ACHN (cell line): ENCODE measurements at places on chromosomes 5 and 9.

- no peak for DNase-seq
Measured at GRCh38 chr5:86929123-86929766, 311.5 kb downstream of the COX7C start.

- peak; percentile 40 for DNase-seq
Measured at GRCh38 chr5:130836729-130837649, 328.1 kb downstream of the HINT1 start.

DNA sequence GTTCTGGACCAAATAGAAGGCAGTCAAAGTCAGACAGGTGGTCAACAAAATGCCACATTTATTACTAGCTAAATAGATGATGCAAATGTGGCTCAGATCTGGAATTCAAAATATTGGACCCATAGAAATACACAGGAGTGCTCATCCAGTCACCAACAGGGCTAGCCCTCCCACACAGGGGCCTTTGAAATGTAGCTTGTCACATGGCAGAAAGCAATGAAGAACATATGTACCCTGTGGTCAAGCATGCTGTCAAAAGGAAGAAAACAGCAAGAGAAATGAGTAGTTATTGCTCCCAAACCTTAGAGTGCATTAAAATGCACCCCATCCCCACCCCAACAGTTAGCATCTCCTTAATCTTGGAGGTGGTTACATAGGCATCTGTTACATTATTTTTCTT, 20.9 kb upstream of the CCDC112 start:
- DNase-seq = no peak

GRCh38 chr5:171528865-171529614, 109.6 kb downstream of the FGF18 start:
- DNase-seq = no peak

DNA sequence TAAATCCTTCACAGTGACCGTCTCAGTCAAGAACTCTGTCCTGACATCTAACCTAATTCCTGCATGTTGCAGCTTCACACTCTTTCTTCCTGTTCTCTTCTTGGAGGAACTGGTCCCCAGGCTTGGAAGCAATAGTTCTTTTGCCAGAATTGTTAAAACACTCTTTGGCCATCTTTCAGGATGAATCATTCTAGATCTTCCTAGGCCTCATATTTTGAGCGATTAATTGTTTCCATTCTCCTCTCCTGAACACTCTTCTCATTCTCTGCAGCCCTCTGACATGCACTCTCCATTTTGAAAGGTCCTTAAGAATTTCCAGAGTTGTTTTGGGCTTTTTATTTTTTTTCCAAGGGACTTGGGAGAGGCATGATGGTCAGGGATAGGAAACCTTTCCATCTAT, 85.8 kb downstream of the FAM114A2 start:
- DNase-seq = no peak

DNA sequence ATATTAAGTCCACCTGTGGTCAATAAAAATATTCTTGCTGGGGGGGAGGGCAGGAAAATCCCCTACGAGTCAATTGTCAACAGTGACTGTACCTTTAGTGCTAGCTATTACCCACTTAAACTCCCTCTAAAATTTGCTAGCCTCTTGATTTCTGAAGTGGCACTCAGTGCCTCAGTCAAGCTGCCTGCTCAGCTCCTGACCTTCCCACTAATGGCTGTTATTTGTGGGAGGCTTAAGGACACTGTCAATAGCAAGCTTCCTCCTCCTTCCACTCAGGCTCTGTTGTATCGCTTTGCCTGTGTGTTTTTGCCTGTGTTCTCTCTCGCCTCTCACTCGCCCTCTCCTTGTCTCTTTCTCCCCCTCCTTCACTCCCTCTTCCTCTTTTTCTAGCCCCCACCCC, 140.8 kb downstream of the BNC2 start:
- DNase-seq = no peak
